Foreskin keratinocyte (primary cell): ENCODE measurements at places on chromosomes 1 and 21. TPM values are rescaled to one million over a fixed set of nuclear protein-coding genes. Genes with fewer than 3 reads are reported as not detected.

The RIMKLA gene
- polyA plus RNA-seq = not detected in 2 replicates

The OR2T29 gene
- not detected in 2 replicates for polyA plus RNA-seq

The OR10Z1 gene
- polyA plus RNA-seq = not detected in 2 replicates

The PODN gene
- not detected in 2 replicates for polyA plus RNA-seq

The NBPF10 gene
- polyA plus RNA-seq = 0.32 and 0.36 TPM in 2 replicates

The CACNA1S gene
- polyA plus RNA-seq = not detected in 2 replicates

The AGT gene
- not detected in 2 replicates for polyA plus RNA-seq

The NIBAN1 gene
- polyA plus RNA-seq = 4.4 and 6.7 TPM in 2 replicates

The NPHS2 gene
- not detected in 2 replicates for polyA plus RNA-seq

The CD55 gene
- polyA plus RNA-seq = 7.2 and 7.8 TPM in 2 replicates

GRCh38 chr1:77068013-77068412, 151.2 kb downstream of the PIGK start:
- peak; percentile 66 for DNase-seq

- no peak for DNase-seq
Observed at GRCh38 chr1:12420171-12420570, 190.3 kb downstream of the VPS13D start.

GRCh38 chr1:180234369-180235076, 4.5 kb downstream of the LHX4 start:
- DNase-seq = no peak

- no peak for DNase-seq
Observed at GRCh38 chr1:61083013-61083806, 849 bp downstream of the NFIA start.

DNA sequence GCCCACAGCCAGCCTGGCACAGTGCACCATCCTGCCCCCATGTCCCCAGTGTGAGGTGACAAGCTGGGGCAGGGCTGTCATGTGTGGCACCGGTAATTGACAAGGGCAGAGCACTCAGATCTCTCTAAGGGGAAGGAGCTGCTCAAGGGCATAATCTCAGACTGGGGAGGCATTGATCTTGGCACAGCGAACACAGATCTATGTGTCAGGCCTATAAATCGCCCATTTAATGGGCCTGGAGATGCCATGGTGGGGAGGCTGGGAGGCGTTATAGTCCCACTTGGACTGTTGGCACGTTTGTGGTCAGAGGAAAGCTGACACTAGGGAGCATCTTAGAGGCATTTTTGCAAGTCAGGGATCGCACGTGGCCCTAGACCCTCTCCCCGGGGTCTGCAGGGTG, 594.1 kb downstream of the PTPRU start:
- no peak for DNase-seq

DNA sequence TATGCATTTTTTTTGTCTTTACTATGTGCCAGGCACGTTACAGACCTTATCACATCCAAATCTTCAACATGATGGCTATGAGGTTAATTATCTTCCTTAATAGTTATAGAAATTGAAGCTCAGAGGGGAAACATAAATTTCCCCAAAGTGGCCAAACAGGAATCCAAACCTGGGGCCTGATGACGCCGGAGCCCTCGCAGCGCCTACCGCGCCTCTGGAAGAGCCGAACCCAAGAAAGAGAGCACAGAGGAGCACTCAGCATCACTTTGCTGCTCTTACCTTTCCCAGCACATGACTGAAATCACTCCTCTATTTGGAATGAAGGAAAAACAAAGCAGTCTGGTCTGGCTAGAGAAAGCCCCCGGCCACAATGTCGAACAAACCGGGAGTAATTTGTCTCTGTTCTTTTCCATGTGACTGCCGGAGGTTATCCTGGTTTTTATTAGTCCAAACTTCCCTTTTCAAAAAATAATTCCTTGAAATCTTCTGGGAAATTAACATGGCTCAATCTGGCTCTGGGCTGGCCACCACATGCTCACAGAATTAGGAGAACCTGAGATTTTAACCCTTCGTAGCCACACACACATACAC, 195.5 kb downstream of the ADSS2 start:
- no peak for DNase-seq

DNA sequence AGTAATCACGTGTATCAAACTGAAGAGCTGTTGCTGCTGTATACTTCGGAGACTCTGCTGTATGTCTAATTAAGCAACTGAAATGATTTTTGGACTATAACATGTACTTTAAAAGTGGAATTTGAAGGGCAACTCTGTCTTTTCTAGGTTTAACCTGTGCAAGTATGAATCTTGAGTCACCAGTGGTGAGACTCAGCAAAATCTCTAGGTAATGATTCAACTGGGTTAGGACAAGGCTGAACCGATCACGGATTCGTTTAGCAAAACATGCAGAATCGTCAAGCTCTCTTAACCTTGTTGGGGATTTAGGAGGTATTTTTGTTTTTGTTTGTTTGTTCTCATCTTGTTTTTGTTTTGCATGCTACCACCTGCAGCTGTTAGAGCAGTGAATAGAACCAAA, 149.6 kb downstream of the CYYR1 start:
- no peak for DNase-seq

- no peak for DNase-seq
Observed at GRCh38 chr1:22808676-22809483, 98.2 kb downstream of the EPHB2 start.

- no peak for DNase-seq
Observed at GRCh38 chr1:22239378-22239777, 96.5 kb upstream of the WNT4 start.

GRCh38 chr1:241331328-241332036, 25.5 kb downstream of the RGS7 start:
- no peak for DNase-seq

GRCh38 chr1:213176341-213176740, 125.3 kb downstream of the RPS6KC1 start:
- no peak for DNase-seq

DNA sequence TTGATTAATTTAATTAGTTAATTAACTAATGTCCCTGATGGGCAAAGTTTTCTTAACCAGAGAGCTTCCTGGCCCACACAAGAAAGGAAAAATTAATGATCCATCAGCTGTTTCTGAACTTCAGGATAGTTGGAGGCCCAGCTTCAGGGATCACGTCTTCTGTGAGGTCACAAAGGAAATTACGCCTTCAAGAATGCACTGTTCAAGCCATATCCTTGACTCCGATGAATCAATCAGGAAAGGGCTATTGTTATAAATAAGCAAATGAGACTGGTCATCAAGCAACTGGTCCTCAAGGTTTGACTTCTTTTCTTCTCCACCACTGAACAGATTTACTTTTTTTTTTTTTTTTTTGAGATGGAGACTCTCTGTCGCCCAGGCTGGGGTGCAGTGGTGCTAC, 40.6 kb downstream of the TCP10L start:
- no peak for DNase-seq

DNA sequence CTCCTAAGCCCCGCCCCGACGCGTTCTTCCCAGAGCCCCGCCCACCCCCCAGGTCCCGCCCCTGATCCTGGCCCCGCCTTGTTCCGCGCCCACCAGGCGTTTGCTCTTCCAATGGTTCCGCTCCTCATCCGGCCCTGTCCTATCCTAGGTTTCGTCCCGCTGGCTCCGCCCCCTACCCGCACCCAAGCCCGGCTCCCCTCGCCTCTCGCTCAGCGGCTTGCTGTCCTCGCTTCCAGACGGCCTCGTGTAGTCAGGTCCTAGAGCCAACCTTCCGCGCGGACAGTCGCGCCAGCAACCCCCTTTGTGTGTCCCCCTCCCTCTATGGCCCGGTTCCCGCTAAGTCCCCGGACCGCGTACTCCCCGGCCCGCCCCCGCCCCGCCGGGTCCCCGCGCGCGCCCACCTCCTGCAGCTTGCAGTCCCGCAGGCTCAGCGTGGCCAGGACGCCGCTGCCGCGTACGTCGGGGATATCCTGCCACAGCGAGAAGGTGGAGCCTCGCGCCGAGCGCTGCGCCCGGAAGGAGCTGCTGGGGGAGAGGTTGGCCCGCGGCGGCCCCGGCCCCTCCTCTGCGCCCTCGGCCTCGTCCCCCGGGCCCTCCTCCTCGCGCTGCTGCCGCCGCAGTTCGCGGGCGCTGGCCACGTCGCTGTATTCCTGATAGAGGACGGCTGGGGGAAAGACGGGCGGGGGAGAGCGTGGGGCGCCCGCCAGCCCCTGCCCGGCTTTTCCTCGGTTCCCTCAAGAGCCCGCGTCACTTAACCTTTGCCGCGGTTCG, 5.7 kb downstream of the ARHGEF19 start:
- DNase-seq = peak; percentile 98

- no peak for DNase-seq
Observed at GRCh38 chr1:30950700-30951099, 42.1 kb upstream of the SDC3 start.

- DNase-seq = no peak
Observed at GRCh38 chr1:84802567-84803232, 90.3 kb downstream of the LPAR3 start.

DNA sequence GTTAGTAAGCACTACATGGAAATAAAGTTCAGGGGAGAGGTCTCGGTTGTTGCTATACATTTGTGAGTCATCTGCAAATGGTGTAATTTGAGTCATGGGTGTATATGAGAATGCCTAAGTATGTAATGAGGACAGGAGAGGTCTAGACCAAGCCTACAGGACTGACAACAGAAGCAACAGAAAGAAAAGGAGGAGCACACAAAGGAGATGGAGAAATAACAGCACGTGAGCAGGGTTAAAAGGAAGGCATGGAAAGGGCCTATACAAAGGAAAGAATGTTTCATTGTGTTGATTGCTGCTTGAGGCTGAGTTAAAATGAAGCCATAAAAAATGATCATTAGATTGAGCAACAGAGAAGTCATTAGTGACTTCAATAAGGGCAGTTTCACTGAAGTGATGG, 28.0 kb upstream of the PRKAA2 start:
- DNase-seq = peak; percentile 46

DNA sequence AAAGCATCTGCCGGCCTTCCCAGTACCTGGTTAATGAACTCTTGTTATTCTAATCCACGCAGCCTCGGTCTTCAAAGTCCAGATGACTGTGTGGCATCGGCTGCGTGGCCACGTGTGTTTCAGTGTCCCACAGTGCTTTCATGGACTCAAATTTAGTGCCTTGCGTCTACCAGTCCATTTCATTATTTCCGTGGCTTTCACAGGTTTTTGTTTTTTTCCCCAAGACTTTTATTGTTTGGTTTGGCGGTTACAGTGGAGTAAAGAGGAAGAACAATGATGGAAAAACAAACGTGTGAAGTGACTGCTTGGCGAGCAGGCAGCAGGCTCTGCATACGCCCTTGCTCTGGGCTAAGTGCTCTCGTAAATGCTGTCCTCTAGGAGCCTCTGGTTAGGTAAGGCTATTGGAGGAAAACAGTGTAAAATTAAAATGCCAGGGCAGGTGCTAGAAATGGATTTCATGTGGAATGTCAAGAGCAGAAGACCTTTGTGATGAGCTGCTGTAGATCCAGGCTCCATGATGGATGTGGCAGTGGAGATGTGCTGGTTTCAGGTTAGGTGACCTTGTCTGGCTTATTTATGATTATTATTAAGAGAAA, 536.3 kb downstream of the KIF26B start:
- DNase-seq = no peak

- DNase-seq = peak; percentile 71
Observed at GRCh38 chr1:114833421-114833820, 21.2 kb upstream of the SYCP1 start.

GRCh38 chr21:31335957-31336738, 7.9 kb downstream of the TIAM1 start:
- DNase-seq = peak; percentile 81

DNA sequence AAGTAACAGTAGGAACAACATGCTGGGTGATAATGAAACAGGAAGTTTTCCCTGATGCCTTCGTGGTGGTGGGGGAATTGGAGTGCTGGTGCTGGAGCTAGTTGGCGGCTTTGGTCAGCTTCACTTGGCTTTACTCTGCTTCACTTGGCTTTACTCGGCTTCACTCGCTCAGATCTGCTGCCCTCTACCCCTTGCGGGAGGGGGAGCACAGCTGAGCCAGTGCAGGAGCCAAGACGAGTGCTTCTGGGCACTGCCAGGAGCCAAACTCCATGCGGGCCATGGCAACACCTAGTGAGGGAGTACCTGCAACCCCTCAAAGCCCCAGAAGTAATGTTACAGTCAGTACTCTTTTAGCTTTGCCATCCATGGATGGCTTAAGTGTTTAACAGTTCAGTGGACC, 10.6 kb upstream of the PRKACB start:
- no peak for DNase-seq

- no peak for DNase-seq
Observed at GRCh38 chr1:10776190-10776905, 20.1 kb downstream of the CASZ1 start.

DNA sequence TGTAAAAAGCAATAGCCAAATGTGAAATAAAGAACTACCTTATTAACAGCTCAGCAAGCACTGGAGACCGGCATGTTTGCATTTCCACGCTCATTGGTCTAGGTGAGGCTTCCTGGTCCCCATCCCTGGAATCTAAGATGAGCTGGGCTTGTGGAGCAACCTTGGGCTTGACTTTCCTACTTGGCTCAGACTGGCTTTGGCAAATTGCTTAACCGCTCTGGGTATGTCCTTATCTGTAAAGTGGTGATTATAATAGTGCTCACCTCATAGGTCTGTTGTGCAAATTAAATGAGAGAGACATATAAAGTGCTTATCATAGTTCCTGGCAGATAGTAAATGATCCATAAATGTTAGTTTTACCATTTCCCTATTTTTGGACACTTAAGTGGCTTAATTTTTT, 49.4 kb upstream of the CACNA1E start:
- no peak for DNase-seq

DNA sequence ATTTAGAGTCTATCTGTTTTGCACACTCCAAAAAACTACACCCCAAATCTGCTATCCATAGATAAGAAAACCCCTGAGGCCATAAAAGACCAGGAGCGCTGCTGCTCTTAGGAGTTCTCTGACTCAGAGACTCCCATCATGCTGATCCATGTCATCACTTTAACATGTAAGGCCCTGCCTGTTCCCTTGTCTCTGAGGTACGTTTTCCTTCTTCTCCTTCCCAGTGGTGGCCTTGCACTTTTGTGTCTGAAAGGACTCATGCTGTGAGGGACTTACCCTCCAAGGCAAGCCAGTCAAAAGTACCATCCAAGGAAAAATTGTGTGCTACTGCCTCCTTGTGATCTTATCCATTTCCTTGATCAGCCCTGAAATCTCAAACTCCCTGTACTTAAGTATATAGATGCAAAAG, 427.4 kb upstream of the NCAM2 start:
- DNase-seq = no peak
